NCI-H510A (cell line): ENCODE measurements at places on chromosomes 13 and 19.

DNA sequence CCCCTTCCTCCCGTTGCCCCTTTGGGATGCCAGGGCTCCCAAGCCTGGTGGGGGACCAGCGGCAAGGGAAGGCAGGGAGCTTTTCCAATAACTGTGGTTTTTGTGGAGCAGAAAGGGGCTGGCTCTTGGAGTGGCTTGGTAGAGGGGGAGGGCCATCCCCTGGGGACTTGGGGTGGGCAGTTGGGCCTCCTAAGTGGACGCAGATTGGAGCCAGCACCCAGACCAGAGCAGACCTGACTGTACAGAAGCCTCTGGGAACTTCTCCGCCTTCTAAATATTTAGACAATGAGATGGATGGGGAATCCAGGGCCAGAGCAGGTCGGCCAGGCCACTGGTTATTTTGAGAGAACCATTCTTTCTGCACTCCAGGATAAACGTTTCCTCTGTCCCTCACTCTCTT lies 4.2 kb downstream of the PTGIR start:
- DNase-seq = no peak

- no peak for DNase-seq
Measured at GRCh38 chr13:64529874-64530485, 2700.2 kb downstream of the PCDH9 start.

DNA sequence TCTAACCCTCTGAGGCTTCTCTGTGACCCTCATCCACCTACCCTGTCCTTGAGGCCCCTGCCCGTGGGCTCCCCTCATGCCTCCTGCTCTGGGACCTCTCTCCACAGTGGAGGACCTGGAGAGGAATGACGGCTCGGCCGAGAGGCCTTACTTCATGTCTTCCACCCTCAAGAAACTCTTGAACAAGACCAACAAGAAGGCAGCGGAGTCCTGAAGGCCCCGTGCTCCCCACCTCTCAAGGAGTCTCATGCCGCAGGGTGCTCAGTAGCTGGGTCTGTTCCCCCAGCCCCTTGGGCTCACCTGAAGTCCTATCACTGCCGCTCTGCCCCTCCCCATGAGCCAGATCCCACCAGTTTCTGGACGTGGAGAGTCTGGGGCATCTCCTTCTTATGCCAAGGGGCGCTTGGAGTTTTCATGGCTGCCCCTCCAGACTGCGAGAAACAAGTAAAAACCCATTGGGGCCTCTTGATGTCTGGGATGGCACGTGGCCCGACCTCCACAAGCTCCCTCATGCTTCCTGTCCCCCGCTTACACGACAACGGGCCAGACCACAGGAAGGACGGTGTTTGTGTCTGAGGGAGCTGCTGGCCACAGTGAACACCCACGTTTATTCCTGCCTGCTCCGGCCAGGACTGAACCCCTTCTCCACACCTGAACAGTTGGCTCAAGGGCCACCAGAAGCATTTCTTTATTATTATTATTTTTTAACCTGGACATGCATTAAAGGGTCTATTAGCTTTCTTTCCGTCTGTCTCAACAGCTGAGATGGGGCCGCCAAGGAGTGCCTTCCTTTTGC lies 10.8 kb upstream of the ILF3 start:
- no peak for DNase-seq

GRCh38 chr19:45110851-45111266 lies 17.9 kb downstream of the PPP1R37 start:
- DNase-seq = no peak

GRCh38 chr13:53005626-53006025 lies 23.0 kb upstream of the OLFM4 start:
- peak; percentile 32 for DNase-seq

DNA sequence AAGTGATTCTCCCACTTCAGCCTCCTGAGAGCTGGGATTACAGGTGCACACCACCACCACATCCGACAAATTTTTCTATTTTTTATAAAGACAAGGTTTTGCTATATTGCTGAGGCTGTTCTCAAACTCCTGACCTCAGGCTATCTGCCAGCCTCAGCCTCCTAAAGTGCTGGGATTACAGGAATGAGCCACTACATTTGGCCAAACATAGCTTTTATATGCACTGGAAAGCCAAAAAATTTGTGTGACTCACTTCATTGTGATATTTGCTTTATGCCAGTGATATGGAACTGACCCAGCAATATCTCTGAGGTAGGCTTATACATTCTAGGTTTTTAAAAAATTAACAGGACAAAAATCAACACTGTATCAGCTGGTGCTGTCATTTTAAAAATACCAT lies 26.8 kb upstream of the ACOD1 start:
- no peak for DNase-seq

GRCh38 chr13:105353654-105354053 lies 1181.8 kb downstream of the EFNB2 start:
- no peak for DNase-seq

GRCh38 chr19:55348317-55349034 lies 6.0 kb downstream of the COX6B2 start:
- no peak for DNase-seq

GRCh38 chr19:45887200-45887710 lies 1.3 kb upstream of the IRF2BP1 start:
- DNase-seq = no peak

- DNase-seq = no peak
Measured at GRCh38 chr13:47215736-47216135, 318.9 kb upstream of the HTR2A start.

DNA sequence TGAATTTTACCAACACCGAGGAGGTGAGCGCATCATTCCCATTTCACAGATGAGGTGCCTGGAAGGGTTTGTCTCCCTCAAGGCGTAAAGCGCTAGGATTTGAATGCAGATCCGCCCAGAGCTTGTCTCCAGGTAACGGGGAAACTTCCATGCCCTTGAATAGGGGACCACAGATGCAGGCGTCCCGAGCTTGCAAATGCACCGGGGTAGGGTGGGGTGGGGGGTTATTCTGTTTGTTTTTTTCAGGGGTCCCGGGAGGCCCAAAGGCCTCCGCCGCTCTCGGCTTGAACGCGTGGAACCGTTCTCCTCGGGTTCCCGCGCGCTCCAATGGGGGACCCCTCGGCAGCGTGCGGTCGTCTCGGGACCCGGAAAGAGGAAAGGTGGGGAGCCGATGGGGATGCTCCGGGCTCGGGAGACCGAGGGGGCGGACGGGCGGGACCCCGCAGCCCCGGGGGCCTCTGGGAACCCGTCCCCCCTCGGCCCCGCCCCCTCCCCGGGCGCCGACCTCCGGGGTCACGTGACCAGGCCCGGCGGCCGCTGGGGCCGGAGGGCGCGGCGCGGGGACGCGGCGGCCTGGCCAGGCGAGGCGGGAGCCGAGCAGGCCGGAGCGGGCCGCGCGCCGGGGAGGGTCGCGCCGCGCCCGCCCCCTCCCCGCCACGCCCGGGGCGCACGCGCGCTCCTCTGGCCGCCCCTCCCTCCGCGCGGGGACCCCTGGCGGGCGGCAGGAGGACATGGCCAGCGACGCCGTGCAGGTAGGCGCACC lies at the start of gene PKN1:
Gene PKN1, plus strand, starts transcription at position 516 of the 763 bp plus-strand sequence. Its CDS starts 216 bp downstream, at position 732.
- DNase-seq = peak; percentile 55

DNA sequence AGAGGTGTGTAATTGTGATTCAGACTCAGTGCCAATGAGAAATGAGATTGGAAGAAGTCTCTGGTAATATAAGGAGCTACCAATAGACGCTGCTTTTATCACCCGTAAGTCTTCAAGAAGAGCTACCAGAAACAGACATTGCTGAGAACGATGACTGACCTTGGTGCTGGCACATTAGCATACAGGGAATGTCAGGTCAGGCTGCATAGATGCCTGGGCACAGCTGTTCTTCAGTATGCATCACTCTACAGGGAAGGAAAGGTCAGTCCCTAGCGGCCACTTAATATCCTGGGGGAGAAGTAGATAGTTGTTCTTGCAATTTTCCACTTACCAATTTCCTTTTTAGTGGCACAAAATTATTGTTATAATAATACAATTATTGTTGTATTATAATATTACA lies 380.4 kb downstream of the PCDH9 start:
- DNase-seq = no peak

DNA sequence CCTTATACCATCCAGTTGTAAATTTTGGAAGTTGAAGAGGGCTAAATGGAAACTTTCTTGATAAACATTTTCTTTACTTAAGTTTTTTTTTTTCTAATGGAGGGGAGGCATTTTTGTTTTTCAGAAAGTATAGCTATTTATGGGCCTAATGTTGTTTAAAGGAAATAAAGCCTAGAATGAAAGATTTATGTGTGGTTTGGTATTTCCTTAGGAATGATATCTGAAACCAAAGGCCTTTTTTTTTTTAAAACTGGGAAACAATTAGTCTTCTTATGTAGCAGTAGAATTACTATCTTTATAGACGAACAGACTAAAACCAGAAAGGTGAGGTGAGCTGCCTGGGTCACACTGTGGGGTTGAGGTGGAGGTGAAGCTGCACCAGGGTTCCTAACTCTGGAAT lies 80.1 kb downstream of the ESD start:
- no peak for DNase-seq

GRCh38 chr19:48455171-48455907 lies at the start of gene KCNJ14:
KCNJ14 (plus strand) TSS chr19:48455574; CDS start chr19:48461725, 6,151 bp downstream.
- no peak for DNase-seq

DNA sequence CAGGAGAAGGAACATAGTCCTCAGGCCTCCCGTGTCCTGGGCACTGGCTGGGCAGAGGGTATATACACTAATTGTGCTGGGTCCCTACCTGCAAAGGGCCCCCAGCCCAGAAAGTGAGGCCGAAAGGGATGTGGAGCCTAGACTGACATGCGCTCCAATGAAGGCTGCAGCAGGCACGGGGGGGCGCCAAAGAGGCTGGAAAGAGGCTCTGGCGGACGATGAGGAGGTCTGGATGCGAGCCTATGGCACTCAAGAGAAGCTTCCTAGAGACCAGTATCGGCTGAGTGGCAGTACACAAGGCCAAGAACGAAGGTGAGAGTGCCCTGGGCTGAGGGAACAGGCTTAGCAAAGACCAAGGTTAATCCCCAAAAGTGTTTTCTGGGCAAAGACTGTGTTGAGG lies 16.6 kb downstream of the VRK3 start:
- DNase-seq = no peak

DNA sequence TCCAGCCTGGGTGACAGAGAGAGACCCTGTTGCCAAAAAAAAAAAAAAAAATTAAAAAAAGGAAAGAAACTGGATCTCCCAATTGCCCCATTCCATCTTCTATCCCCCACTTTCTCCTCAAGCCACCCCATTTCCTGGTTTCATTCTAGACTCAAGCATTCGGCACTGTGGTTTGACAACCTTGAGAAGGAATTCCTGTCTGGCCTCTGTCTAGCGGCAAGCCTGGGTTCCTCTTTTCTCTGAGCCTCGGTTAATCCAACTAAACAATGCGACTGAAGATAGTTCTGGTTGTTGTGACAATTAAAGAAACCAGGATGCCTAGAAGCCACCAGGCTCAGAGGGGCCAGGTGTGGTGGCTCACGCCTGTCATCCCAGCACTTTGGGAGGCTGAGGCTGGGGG lies 3.3 kb upstream of the C3 start:
- no peak for DNase-seq

- no peak for DNase-seq
Measured at GRCh38 chr19:43486412-43486811, 18.1 kb downstream of the PHLDB3 start.

DNA sequence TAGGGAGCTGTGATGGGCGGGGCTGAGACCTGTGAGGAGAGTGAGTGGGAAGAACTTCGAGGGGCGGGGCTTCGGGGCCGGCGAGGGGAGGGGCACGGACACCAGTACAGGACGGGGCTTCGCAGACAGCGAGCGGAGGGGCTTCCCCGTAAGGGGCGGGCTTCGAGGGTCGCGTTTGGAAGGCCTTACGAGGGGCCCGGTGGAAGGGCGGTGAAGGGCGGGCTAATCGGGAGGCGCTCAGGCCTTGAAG lies 4.1 kb upstream of the EMP3 start:
- peak; percentile 91 for DNase-seq

DNA sequence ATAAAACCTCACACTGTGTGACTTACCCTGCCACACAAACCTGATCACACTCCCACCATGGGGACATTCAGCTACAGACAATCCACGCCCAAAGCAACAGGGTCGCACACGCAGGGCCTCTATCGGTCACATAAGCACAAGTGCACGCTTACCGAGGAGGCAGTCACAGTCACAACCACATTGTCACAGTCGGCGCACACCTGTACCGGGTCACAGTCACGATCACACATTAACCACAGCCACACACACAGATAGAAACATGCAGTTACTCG lies 579 bp downstream of the ZNF566 start:
- DNase-seq = no peak

DNA sequence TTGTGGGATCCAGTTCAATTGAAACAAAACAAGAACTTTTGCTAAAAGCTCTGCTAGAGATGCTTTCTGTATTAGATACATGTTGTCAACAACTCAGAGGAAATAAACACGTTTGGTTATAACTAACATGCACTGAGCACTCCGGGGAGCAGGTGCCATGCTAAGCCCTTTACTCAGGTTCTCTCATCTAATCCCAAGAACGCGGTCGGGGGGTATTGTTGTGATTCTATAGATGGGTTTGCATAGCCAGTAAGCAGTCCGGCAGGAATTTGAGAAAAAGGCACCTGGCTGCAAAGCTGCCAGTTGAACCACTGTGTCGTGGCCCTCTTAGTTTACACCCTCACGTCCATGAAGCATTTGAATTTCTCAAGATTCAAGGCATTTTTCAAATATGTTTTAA lies 24.3 kb upstream of the SPACA7 start:
- DNase-seq = no peak

DNA sequence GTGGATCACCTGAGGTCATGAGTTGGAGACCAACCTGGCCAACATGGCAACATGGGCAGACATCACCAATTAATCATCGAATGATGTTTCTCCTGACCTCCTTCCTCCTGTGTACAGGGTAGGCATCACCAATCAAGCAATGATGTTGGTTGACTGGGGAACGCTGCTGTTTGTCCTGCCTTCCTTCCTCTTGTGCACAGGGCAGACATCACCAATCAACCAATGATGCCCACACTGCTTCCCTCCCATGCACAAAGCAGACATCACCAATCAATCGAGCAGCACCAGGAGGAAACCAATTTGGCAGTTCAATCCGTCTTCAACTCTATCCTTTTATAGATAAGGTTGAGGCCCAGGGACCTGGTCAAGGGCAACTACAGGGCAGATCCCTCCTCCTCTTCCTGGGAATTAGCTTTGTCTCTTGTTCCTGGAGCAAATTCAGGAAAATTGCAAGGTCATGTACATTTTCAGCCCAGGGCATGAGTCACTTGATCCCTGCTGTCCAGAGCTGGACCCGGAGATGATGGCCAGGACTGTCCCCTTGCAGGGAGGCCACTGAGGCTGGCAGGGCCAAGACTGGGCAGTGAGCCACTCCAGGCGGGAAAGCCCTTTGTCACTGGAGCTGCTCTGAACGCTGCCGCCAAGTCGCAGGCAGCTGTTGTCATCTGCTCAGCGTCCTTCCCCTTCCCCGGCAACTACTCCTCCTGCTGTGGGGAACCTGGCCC lies 5.3 kb upstream of the CSNK1G2 start:
- DNase-seq = no peak
